ENCODE measurements at places on chromosomes 1 and 21.
A peak's percentile ranks its signal among the peaks of the same experiment; 100 is the strongest.

DNA sequence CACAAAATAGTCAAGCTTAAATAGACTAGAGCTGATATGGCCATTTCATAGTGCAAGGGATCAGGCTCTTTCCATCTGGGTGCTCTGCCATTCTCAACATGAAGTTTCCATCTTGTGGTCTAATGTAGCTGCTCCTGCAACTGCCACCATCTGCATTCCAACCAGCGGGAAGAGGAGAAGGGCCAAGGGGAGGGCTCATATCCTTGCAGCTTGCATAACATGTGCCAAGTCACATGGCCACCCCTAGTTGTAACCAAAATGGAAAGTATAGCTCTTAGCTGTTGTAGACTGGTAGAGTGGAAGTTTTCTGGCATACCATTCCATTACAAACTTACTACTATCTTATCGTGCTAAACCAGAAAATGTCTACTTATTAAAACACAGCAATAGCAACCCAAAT lies 38.9 kb upstream of the IVNS1ABP start:
- DNase-seq, result no peak

GRCh38 chr1:170967042-170967910 lies 31.9 kb downstream of the MROH9 start:
- peak; percentile 42 for DNase-seq

GRCh38 chr1:21896026-21896425 lies 41.1 kb downstream of the HSPG2 start:
- DNase-seq, result no peak

DNA sequence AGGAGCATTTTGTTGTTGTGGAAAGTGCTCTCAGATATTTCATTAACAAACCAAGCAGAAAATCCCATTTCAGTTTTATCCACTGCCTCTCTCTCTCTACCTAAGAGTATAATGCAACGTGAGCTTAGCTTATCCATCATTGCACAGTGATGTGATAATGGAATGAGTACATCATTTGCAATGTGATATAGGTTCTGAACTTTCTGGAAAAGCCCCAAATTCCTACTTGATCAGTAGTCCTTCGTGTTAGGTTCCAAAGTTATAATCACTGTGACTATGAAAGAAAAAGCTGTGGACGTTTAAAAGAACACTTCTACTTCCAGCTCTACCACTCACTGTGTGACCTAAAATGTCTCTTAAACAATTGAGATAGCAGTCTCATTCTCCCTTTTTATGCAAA lies 76.4 kb upstream of the PRMT6 start:
- no peak for DNase-seq

- no peak for DNase-seq
Measured at GRCh38 chr1:81008293-81008692, 792.4 kb upstream of the ADGRL2 start.

DNA sequence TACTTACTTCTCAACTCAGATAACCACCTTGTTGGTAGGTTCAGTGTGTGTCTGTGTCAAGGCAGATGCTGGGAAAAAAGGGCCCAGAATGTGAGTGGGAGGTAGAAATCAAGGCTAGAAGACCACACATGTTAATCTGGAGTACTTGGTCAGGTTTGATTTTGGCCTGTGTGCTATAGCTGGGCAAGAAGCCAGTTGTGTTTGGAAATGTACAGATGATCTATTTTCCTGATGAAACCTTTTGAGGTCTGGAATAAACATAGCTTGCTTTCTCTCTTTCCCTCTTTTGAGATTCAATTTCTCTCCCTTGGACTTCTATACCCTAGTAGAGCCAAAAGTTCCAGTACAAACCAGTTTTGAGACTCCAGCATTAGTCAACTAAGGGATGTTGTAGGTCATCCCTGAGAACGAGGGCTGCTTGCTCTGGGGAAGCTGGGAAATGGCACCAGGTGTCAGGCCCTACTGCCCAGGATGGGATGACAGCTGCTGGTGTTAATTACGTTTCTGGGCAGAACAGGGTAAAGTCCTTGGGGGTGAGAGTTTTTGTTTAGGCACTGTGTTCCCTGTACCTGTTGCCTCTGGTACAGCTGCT lies 15.8 kb downstream of the MAPKAPK2 start:
- DNase-seq, result no peak

DNA sequence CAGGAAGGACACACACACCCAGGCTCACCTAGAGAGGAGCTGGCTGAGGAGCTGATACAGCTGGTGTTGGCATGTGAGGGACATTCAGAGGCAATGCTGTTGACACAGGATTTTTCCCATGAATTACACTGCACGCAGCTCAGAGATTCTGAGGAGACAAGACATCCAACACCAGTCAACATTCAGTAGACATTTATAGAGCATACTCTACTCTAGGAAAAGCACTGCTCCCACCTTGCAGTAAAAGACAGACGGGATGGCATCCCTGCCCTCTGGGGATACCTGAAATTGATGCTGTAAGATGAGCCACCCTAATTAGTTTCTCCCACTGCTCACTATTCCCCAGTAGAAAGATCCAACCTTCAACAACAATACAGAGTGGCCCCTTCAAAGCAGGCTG lies 5.1 kb downstream of the LYPD8 start:
- no peak for DNase-seq

All from HEK293T (cell line).